ENCODE measurements at places on chromosomes 2 and 18.

DNA sequence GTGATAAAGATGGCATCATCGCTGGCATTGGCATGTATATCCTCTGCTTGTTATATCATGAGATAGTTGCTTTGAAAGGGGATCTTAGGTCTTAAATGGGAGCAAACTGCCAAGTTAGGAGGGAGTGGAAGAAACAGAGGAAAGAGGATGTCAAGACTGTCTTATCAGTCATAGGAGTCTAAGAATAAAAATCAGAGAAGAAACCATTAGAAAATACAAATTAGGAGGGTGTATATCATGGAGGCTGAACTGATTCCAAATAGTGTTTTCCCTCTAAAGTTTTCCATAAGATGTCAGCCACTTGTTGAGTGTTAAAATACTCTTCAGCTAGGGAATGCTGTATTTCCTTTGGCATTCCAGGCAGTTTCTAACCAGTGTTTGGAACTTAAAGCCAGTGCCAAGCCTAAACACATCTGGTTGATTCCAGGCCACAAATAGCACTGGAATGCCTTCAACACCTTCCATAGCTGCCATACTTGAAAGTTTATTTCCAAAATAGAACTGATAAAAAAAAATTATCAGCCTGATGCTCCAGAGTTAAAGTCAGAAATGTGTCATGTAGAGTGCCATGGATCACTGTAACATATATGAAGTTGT is 129.4 kb downstream of the ZEB2 start:
- DNase-seq, result no peak

DNA sequence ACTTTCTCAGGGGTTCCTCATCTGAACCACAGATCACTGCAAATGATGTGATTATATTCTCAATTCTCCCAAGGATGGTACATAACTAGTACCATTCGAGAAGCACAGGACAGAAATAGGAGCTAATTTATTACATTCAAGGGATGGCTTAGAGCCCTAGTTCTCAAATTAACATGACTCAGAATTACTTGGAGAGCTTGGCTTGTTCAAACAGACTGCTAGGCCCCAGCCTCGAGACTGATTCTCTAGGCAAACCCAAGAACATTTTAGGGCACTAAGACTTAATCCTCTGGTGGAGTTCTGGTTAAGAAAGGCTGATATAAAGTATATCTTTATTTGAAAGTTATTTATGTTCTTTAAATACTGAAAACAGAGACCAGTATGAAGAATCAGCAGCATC is 35.8 kb downstream of the HIBCH start:
- no peak for DNase-seq

DNA sequence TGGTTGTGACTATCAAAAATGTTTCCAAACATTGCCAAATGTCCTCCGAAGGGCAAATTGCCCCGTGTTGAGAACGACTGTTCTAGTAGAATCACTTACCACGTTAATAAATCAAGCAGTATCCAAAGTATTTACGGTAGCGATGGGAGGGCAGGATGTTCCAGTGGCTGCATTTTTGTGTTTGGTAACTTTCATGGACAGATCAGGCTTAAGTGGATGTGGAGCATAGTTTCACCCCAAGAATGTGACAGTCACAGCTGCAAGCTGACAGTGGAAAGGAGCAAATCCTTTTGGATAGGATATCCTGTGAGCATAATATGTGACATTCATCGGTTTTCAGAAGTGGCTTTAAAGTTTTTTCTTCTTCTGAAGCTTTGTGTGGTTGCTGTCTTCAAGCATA is 46.3 kb upstream of the DARS1 start:
- DNase-seq, result no peak

- DNase-seq, result no peak
Measured at GRCh38 chr2:58734365-58734764, 493.2 kb upstream of the FANCL start.

- DNase-seq, result no peak
Measured at GRCh38 chr2:143482771-143483170, 353.6 kb downstream of the ARHGAP15 start.

DNA sequence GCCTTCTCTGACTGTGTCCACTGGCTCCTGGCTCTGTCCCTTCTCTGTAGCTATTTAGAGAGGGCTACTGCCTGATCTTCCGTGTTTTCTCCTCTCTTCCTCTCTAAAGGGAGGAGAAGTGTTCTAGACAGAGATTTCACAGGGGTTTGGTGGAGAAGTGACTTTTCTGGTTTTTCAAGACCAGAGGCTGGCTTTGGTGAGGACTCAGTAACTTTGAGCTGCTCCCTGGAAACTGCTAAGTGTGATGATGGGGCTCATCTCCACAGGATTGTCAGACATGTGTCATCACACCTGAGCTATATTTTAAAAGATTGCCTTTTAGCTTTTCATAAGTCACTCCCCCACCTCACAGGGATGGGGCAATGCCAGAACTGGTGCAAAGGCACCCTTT is 6.2 kb downstream of the MAL start:
- no peak for DNase-seq

- DNase-seq, result no peak
Measured at GRCh38 chr18:74682141-74682990, 84.7 kb downstream of the ZNF407 start.

DNA sequence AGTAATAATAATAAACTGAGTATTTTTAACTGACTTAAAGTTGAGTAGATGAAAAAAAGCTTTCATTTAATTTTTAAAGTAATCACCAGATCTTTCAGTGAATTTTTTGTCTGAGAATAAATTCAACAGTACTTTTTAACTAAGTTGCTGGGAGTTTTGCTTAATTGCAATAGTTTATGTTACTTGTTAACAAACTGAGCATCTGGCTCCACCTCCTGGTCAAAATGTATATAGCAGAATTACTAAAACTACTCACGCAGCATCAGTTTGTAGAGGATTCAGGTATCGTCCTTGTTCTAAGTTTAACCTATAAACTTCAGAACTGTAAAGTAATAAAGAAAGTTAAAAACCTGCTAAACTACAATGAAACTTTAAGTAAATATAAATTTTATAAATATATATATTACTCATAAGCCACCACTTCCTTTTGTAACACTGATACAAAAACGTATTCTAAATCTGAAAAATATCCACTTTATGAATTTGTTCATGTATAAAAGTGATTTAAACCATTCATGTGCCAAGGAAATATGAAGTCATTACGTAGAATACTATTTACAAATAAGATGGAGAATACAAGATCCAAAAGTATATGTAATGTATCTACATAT is 21.3 kb downstream of the NOL10 start:
- no peak for DNase-seq

DNA sequence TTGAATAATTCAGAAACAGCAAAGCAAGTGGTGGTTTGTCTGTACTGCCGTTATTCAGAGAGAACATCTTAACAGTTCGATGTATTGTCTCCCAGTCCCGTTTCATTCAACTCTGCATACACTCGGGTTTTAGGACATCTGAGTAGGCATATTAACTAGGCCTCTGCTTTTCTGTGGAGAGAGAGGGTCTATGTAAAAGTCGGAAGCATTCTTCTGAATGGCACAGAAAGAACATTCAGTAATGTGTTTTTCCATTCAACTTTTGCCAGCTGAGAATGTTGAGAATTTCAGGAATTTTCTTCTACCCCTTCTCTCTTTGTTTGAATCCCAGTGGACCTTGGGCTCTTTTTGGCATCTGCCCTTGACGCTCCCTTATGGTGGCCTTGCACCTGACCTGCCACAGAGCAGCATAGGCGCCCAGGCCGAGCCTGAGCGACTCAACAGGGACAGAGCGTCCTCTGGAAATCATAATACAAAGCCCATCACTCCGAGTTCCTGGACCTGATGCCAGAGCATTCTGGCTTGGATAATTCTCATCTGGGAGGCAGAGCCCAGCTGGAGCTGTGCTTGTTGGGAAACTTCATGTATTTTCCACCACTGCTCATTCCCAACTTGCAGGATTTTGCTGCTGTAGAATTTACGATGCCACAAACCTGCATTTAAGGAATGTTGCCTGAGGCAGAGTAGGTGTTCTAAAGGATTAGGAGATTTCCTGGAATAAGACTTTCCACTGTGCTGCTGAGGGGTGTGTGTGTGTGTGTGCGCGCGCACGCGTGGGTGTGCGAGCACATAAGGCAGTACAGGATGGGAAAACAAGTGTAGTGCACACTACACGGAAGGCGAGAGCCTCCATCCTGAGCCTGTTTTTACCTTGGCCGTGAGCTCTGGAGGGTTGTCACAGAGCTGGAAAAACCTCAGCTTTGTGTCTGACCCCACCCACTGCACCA is 77.2 kb upstream of the TXNDC2 start:
- DNase-seq, result no peak

GRCh38 chr2:36432479-36432878 is 76.9 kb downstream of the CRIM1 start:
- no peak for DNase-seq

DNA sequence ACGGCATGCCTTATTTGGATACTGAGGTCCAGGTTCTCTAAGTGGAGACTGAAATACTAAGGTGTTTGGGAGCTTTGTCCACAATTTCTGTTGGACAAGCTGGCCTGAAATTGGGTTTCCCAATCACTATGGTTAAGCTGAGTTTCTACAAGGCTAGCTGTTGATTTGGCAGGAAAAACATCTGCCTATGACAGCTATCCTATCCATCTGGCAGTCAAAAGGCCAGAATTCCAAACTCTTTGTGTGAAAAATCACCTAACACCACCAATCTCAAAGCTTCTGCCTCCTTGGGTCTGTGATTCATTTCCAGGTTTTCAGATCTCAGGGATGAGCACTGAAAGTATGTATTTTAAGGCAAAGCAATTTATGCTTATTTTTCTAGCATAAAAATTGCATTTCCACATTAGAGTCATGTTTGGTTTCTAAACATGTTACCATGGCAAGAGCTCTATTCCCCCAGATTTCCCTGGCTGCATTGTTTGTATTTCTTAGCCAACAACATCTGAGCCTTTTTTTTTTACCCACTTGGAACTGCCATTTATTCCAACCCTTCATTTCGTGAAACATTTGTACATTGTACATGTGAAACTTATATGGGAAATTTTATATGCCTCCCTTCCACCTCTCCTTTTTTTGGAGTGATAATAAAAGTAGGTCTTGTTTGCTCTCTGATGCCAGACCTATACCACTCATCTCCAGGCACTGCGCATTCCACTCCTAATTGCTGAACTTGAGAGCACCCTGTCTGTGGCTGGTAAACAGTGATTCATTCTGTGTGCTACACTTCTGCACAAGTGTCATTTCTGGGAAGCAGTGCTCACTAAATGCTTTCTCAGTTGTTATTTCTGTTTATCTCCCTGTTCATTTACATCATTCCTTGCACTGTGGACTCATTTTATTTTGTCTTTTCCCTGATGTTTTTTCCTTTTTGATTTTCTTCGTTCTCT is 15.9 kb upstream of the CCDC85A start:
- no peak for DNase-seq

DNA sequence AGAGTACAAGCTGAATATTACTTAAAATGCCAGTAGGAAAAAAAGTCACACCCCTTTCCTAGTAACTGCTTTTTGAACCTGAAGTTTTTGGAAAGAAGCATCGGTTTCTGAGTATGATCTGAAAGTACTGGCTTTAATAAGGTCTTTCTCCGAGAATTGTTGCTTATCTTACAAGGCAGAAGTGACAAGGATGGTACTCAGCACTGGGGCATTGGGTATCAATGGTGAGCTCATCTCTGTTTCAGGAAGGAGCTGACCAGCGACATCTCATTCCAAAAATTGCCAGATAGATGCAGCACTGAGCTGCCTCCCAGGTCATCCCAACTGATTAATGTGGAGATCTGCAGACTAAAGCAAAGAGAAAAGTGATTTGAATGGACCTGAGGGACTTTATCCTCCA is 85.4 kb downstream of the FMNL2 start:
- DNase-seq, result no peak

DNA sequence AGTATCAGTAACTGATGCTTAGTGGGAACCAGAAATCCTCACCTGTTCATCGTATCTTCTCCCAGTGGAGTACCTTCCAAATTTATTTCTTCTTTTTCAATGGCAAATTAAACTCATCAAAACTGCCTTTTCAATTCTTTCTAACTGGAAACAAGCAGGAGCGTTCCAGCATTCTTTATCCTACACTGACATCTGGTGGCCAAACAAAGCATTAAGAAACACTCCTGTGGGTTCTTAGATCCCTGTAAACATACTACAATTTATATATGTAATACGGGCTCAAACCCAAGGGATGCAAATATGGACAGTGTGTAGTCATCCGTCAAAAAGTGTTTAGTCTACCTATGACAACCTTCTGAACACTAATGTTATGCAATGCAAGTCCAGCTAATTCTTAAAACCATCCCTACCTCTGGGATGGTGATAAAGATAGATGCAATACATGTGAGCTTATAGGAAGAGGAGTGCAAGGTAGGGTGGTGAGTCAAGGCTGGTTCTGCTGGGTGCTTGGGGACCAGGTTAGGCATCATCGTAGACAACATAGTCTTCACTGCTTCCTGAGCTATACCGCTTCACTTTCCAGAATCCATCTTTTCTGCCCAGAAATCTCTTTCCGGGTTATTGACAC is 375.0 kb downstream of the CTNNA2 start:
- DNase-seq, result no peak

GRCh38 chr18:14937271-14937670 is 189.3 kb downstream of the ANKRD30B start:
- no peak for DNase-seq

GRCh38 chr2:188415754-188416083 is 124.0 kb downstream of the GULP1 start:
- DNase-seq, result no peak

DNA sequence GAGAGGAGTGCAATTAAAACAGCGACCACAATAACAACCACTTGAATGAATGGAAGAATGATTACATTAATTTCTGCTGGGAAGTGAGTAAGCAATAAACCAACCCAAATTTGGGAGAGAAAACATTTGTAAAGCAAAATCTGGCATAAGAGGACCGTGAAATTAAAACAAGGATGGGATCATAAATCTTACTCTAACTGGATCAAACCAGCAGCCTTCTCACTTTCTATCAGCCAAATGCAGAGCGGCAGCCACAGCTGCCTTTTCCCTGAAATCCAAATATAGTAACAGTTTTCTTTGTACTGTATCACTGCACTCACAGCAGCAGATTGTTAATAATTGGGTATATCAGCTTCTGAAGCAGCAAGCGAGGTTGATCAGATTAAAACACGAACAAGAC is 245.2 kb upstream of the REG3G start:
- DNase-seq, result no peak

Data from stimulated activated CD8-positive, alpha-beta memory T cell treated with anti-CD3 and anti-CD28 coated beads, Interleukin-4, amount 100 ng/mL, for 4 hours (primary cell).